ENCODE measurements at places on chromosomes 6 and 20.

- DNase-seq, result peak; percentile 60
Observed at GRCh38 chr20:57648878-57649616, 28.8 kb upstream of the ZBP1 start.

- DNase-seq, result no peak
Observed at GRCh38 chr6:156727715-156728385, 49.3 kb upstream of the ARID1B start.

GRCh38 chr6:110053395-110054240, 75.5 kb downstream of the GPR6 start:
- peak; percentile 22 for DNase-seq

DNA sequence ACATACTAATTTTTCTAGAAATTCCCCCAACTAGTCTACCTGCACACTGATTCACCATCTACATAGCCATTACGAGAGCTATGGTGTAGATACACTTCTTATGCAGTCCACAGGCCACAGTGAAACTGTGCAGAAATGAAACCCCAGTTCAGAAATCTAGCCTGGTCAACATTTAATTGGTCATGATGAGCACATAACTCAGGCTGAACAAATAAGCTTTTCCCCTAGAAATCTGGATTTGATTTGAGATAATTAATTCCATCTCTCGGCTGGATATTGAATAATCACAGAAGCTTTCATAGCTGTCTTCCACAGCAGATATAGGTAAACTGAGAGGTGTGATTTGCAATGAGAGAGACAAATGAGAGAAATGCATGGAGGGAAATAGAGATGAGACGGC, 22.6 kb upstream of the TINAG start:
- DNase-seq, result no peak

GRCh38 chr6:31742894-31743293, 3.1 kb downstream of the MSH5 start:
- no peak for DNase-seq

DNA sequence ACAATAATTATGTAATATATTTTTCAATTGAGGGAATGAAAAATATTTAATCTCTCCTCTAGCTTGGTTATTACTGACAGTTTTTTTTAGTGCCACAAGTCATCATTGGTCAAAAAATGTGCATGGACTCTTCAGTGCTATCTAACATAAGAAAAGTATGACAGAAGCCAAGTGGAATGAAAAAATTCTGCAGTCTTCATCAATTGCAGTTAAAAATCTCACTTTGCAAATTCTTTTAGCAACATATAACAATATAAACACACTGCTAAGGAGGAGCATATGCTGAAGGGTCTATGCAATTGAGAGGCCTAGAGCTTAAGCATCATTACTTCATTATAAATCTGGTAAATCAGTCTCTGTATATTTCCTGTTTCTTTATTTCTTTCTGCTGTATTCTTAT, 175.1 kb downstream of the ARHGAP18 start:
- DNase-seq, result no peak

GRCh38 chr6:1481286-1481685, 91.9 kb downstream of the FOXF2 start:
- no peak for DNase-seq

DNA sequence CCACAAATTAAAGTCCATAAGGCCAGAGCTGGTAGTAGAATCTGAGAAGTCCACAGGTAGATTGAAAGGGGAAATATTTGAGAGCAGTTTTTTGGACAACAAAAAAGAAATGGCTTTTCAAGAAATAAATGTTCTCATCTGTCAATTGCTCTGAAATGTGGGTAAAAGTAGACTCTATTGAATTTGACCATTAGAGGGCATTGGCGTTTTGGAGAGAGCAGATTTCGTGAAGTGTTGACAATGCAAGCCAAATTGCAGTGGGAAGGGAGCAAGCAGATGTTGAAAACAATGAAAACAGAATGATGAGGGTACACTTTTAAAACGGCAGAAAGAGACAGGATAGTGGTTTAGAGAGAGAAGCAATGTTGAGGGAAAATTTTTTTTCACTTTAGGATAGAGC, 149.1 kb upstream of the FAM83B start:
- DNase-seq, result no peak

DNA sequence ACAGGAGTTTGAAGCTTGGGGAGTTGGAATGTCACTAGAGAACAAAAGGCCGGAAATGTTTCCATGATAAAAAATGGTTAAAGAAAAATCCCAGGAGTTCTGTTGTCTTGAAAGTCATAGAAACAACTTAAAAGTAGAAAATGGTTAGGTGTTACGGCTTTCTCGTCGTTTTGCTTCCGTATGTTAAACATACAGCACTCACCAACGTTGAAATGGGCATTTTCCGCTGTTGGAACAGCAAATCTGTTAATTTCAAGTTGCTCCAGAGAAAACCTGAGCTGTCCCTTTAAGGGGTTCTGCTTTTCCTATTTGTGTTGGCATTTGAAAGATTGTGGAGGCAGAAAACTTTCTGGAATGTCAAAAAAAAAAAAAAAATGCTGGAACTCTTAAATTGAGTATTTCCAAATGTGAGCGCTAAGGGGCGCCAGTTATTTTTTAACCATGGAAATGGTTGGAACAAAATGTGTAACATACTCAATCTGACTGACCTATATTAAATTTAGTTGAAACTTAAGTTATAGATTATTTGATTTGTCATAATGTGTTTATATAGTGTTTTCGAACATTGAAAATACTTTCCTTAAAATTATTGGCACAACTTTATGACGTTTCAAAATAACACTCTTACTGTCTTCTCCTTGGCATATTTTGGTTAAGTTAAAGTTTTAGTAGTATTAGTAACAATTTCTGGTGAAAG, 2.2 kb downstream of the QKI start:
- no peak for DNase-seq

- no peak for DNase-seq
Observed at GRCh38 chr20:1964659-1965405, 29.0 kb downstream of the PDYN start.

DNA sequence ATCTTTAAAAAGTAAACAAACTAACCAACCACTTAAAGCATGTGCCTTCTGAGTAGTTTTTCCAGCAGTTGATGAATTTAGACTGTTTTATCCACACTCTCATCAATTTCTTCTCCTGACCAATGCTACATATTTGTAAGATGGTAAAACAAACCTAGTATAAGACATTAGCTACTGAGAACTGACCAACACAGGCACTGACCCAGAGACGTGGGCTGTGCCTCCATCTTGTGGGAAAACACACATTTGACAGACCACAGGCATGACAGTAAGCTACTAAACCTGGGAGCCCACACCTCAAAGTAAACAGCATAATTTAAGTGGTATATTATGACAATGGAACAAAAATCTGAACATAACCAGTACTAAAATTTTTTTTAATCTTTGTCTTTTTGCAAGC, 121.4 kb upstream of the NRSN1 start:
- DNase-seq, result no peak

DNA sequence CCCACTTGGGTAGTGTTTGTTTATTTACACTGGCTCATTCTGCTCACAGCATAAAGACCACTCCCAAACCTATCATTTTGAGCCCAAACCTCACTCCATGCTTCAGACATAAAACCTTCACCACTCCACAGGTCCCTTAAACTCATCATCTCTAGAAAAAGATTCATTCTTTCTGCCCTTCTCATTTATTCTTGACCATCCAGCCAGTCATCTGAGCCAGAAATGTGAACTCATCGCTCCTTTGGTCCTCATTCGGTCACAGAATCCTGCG, 12.4 kb downstream of the TPMT start:
- no peak for DNase-seq

DNA sequence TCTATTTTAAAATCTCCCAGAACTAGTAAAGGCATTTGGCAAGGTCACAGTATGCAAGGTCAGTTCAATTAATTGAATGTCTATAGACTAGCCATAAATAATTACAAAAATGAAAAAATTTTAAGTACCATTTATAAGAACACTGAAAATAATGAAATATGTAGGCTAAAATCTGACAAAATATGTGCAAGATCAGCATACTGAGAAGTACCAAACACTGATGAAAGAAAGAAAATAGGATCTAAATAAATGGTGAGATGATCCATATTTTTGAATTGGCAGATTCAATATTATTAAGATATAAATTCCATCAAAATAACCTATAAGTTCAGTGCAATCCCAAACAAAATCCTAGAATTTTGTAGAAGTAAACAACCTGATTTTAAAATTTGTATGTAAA, 28.0 kb upstream of the NELFCD start:
- DNase-seq, result no peak

DNA sequence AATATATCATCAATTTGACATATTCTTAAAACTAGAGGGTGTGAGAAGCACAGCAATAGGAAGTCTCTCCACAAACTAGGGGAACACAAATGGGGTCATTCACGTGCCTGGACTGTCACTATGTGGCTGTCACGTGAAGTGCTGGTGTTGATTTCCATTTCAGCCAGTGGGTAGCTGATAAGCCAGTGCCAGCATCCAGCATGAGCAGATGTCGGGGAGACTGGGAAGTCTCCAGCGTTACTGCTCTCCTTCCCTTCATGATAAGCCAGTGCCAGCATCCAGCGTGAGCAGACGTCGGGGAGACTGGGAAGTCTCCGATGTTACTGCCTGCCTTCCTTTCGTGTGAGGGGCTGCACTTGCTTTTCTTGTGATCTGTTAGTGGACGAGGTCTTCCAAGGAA, 5.6 kb upstream of the SLC17A9 start:
- DNase-seq, result no peak

- no peak for DNase-seq
Observed at GRCh38 chr6:63268574-63268973, 51.2 kb downstream of the LGSN start.

- no peak for DNase-seq
Observed at GRCh38 chr20:11906626-11907480, 10.8 kb upstream of the BTBD3 start.

GRCh38 chr20:53734006-53734688, 140.5 kb upstream of the ZNF217 start:
- no peak for DNase-seq

DNA sequence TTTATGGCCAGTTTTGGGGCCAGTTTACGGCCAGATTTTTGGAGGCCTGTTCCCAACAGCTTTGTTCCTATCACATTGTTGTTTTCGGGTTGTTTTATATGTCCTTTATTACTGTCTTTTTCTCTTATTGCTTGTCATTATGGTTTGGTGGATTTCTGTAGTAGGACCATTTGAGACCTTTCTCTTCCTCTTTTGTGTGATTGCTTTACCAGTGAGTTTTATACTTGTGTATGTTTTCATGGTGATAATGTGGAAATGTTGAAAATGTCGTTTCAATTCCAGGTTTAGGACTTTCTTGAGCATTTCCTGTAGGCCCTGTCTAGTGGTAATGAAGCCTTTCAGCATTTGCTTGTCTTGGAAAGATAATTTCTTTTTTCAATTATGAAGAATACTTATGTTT, 17.8 kb downstream of the HLA-B start:
- DNase-seq, result no peak

DNA sequence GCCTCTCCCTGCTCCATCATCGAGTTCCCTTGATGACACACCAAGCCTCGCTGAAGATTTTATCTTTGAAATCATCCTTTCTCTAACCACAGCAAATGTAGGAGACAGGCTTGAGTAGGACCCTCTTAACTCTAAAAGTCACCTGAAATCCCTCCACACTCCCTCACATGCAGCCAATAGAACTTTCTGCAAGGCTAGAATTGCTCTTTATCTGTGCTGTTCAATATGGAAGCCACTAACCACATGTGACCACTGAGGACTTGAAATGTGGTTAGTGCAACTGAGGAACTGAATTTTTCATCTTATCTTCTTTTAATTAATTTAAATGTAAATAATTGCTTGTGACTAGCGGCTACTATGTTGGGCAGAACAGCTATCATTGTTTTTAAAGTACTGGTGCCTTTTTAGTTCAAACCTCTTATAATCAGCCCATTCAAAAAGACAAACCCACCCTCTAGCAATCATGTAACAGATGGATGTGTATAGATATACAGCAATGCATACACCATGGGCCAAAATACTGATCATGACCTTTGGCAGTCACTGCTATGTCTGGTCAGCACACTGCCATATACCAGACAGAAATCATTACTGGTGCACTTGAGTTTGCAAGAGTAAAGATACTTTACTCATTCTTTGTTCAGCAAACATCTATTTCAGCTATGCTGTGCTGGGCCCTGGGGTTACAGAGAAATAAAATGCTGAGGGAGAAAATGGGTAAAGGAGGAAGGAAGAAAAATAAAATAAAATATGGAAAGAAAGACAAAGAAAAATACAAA, 50.0 kb downstream of the GFOD1 start:
- no peak for DNase-seq

- DNase-seq, result no peak
Observed at GRCh38 chr20:16898433-16898832, 150.3 kb downstream of the OTOR start.

DNA sequence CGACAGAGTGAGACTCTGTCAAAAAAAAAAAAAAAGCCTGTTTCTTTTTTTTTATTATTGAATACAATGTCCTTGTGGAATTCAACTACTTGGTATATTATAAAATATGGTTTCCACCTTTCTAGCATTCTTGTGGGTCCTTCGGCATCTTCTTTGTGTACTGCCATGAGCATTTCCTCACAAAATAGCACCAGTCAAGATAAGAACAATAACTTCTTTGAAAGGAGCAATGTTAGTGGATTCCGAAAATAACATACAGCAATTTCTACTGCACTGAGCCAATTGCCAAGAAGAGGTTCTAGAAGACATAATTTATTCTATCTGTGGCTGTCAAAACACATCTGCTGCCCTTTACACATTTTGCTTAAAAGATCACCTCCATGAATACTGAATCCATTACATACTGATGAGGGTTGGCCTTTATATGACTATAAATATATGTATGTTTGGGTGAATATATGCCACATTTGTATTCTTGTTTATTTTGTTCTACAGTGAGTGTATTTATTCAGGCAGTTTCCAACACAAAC, 19.1 kb upstream of the SPTLC3 start:
- DNase-seq, result no peak

DNA sequence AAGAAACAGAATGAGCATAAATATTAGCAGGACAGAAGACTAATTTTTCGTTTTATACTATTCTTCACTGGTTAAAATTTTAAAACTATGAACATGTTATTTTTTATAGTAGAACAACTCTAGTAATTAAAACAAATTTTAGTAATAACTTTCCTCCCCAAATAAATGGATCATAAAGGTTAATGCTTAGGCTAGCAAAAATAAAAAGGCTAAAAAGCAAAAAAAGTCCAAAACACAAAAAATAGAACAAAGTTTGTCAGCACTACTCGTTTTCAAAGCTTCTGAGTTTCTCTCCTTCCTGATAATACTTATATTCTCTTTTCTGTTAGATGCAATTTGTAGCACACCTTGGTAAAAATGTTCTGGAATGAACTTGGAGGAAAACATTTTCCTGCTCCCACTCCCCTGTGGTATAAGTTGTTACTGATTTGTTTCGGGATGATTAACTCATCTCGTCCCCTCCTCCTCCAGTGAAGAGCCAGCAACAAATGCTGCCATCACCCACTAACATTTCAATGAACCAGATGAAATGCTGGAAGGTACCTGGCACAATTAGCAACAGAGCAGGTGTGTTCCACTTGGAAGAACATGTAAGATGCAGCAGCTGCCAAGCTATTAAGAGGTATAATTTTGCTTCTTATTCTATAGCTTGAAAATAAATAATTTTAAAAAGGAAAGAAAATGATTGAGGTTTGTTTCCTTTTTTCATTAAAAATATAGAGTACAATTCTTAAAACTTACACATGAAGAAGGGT, 130.5 kb downstream of the MYB start:
- DNase-seq, result no peak

- DNase-seq, result no peak
Observed at GRCh38 chr6:28838289-28838633, 85.5 kb downstream of the TRIM27 start.
